ENCODE measurements at places on chromosomes 3 and 15.
A peak's percentile ranks its signal among the peaks of the same experiment; 100 is the strongest.

DNA sequence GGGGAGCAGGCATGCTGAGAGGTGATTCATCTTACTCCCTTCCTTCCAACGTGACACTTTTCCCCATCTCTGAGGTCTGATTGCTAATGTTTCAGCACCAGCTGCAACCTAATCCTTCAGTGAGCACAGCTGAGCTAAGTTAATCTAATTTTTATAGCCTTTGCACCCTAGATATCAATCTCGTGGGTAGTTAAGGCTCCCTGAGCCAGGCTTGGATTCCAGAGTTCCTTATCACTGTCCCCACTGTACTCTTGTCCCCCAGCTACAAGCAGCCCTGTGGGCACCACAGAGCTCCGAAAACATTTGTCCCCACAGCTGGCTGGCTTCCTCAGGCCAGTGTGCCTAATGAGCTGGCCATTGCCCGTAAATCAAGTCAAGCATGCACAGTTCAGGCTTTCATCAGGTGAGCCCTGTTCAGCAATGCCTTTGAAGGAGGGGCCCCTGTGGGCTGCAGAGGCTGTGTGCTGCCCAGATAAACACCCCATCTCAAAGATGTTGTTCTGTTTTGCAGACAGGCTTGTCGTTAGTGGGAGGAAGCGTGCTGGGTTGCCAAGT lies 376.9 kb upstream of the RASGRP1 start:
- peak; percentile 92 for DNase-seq

DNA sequence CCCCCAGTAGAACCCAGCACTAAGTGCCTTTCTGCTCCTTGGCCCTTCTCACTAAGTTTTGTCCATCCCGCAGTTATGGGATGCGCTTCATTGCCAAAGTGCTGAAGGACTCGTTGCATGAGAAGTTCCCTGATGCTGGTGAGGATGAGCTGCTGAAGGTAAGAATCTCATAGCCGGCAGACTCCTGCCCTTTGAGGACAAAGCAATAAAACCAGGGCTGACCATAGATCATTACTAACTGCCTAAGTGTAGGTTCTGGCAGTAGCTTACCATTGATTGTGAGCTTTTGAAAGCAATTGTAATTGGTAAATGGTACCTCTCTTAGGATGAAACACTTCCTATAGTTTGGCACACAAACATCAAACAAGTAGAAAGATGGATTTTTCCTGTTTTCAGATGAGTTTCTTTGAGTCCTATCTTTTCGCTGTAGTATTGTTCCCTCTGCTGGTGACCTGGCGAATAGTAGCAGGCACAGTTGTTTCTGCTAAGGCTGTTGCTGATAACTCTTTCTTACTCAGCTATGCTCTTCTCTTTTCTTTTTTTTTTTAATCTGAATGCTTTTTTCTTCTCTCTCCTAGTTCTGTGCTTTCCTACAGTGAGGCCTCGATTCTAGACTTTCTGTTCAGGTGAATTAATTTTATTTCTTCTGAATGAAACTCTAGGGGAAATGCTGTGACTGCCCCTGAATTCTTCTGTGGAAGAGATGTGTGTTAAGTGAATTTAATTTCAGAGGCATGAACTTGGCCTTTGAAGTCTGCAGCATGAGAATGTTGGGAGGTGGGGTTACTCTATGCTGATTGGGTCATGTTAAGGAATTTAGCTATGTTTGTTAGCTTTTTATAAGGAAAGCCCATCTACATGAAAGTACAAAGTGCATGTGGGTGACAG lies 47.4 kb upstream of the CRTC3 start:
- peak; percentile 35 for DNase-seq

GRCh38 chr15:95176794-95177577 lies 945.6 kb downstream of the MCTP2 start:
- peak; percentile 54 for DNase-seq

DNA sequence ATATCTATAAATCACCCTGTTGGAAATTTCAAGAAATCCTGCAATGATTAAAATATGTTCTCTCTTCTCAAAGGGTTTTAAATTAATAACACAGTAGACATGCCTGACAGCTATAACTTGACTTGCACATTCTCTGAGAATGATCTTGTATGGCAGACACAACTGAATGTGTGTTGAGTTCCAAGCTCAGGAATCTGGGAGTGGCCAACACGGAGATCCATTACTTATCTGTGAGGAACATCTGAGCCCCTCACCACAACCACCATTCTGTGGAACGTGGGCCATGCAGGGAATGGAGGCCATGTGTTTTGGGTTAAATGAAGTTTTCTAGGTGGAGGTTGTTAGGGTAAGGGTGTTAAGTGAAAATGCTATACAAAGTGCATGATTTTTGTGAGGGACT lies 105.3 kb upstream of the CHMP2B start:
- no peak for DNase-seq

- DNase-seq, result no peak
These were observed 993 bp upstream of the GRAMD2A start for GRCh38 chr15:72198356-72199204.

DNA sequence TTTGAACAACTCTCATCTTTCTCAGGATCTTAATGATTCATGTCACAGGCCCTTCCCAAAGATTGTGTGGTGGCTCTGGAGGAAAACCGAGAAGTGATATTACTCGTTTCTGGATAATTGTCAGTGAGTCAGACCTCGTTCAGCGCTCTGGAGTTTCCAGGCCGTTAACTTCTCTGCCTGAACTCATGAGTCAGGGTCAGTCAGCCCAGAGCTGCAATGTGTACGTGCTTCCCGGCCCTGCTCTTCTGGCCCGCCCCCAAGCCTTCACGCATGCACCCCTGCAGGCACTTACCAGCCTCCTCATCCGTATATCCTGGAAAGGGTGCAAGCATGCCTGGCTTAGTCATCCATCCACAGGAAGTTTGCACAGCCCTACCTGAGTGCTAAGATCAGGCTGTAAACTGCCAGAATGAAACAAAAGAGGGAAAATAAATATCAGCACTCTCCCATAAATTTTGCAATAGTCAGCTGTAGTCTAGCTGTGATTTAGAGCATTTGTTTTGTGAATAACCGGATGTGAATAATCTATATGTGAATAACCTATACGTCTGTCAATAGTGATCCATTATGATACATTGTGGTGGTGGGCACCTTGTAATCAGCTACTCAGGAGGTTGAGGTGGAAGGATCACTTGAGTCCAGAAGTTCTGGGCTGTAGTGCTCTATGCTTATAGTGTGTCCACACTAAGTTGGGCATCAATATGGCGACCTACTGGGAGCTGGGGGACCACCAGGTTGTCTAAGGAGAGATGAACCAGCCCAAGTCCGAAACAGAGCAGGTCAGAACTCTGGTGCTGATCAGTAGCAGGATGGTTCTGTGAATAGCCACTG lies 35.3 kb upstream of the SEMA4B start:
- DNase-seq, result peak; percentile 64

DNA sequence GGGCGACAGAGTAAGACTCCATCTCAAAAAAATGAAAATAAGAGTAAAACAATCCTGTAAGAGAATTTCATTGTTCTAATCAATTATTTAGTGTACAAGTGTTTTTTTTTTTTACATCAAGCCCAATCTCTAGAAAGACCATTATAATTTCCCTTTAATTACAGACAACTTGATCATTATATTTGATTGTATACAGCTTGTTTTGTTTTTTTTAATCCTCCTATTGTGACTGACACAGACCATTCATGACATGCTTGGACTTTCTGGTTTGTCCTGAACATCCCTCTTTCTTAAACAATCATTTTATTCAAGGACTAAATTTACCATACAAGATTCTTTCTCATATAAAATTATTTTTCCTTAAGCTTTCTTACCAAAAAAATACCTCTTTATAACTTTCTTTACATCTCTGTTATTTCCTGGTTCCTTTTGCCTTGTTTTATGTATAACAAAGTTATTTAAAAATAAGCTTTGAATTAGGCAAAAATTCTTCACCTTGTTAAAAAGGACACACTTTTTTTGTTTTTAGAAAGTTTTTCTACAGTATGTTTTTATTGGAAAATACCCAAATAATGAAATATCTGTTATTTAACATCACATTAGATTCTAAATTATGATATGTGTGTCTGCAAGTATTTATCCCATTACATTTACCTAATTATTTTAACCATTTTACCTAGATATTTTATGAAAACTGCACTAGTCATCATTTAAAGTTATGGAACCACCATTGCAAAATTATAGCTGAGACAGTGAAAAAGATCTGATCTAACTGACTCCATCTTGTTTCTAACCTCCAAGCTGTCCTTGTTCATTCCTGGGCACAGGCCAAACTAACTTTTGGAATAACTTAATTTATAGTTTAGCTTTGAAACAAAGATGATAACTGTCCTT lies 26.1 kb upstream of the GFM1 start:
- DNase-seq, result no peak

GRCh38 chr15:67158367-67158766 lies 93.0 kb downstream of the SMAD3 start:
- no peak for DNase-seq

GRCh38 chr15:83475551-83475950 lies 28.4 kb downstream of the SH3GL3 start:
- peak; percentile 9 for DNase-seq

DNA sequence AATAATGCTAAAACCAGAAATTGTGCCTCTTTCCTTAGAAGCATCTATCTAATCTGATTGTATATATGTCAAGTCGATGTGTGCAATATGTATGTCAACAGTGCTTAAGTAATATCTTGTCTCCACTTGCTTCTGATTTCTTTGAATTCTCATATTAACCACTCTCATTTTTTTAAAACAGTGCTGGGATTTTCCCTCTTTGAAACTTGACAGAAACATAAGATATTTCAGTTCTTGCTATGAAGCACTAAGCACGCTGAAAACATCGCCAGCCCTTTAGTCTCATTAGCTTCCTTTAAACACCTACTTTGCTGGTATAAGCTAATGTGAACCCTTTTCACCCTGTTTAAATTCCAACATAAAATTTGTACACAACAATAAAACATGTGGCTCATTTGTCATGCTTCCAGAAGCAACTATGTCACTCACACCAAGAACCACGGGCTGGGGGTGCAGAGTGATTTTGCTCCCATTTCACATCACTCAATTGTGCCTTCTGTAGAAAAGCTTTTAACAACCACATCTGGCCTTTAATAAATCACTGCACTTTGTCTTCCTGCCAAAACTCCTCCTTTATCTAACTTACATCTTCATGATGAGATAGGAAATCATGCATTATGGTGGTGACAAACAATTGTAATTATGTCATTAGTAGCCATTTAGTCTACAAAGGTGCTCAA lies 185.2 kb downstream of the FOXP1 start:
- no peak for DNase-seq

- no peak for DNase-seq
These were observed 569.0 kb downstream of the NTRK3 start for GRCh38 chr15:87687523-87687870.

All from SJCRH30 (cell line).